Progenitor cell of endocrine pancreas (in vitro differentiated cells): ENCODE measurements at places on chromosomes 1 and 21. TPM values are rescaled to one million over a fixed set of nuclear protein-coding genes. Genes with fewer than 3 reads are reported as not detected.

GRCh38 chr1:210535761-210536160 is 207.1 kb downstream of the HHAT start:
- H3K27ac ChIP-seq, result no peak overlapping the region
- H3K27me3 ChIP-seq, result no peaks in the 10 kb centered on the region
- DNase-seq, result no peak
- no peaks in the 10 kb centered on the region for H3K36me3 ChIP-seq

GRCh38 chr1:94538243-94538827 is 3.2 kb downstream of the F3 start:
- H3K4me1 ChIP-seq, result peaks cover 58% of the 10 kb centered on the region
- no peaks in the 10 kb centered on the region for H3K27me3 ChIP-seq
- DNase-seq, result no peak
- H3K36me3 ChIP-seq, result peaks cover 44% of the 10 kb centered on the region

Gene PTGER3
- 3.0 and 3.1 TPM in 2 replicates for total RNA-seq

DNA sequence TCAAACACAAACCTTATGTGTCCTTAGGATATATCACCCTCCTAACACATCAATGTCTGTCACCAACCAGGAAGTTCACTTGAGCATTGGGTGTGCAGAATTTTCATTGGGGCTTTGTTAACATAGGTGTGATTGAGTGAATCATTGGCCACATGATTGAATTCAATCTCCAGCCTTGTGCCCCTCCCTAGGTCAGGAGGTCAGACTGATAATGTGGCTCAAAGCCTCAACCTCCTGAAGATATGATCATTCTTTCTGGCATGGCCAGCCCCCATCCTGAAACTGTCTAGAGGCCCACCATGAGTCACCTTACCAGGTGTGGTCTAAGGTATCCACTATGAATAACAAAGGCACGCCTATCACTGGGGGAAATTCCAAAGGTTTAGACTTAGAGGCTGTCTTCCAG is 90.1 kb downstream of the PKN2 start:
- H3K36me3 ChIP-seq, result peaks cover 49% of the 10 kb centered on the region
- H3K4me1 ChIP-seq, result peaks cover 22% of the 10 kb centered on the region
- H3K27me3 ChIP-seq, result no peaks in the 10 kb centered on the region
- DNase-seq, result no peak

DNA sequence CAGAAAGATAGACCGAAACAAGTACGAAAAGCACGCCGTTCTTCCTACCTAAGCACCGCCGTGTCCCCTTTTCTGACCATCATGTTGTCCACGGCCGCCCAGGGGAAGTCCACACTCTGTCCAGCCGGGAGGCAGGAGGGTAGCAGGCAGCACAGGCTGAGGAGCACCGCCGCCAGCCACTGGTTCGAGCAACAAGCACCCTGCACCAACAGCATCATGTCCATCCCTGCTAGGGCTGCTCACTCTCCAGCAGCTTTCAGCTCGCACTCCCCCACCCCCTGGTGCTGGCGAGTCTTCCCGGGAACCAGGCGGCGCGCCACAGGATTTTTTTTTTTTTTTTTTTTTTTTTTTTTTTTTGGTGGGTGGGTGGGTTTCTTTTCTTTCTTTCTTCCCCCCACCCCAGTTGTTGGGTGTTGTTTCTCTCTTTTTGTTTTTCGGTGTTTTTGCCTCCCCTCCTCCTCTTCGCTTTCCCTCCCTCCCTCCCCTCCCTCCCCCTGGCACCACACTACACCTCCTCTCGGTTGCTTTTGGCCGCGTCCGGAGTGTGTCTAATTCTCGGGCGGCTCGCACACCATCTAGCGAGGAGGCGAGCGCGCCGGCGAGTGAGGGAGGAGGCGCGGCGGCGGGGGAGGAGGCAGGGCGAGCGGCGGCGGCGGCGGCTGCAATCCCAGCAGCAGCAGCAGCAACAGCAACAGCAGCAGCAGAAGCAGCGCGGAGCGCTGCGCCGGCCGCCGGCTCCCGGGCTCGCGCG is at the start of gene NEGR1:
Gene NEGR1, minus strand, starts transcription at position 269 of the 751 bp plus-strand sequence.
- peak within 1 kb of the TSS; percentile 73 for H3K4me3 ChIP-seq
- H3K27ac ChIP-seq, result no peak within 1 kb of the TSS
- H3K36me3 ChIP-seq, result no peaks in the 10 kb centered on the region

GRCh38 chr21:46181953-46182547 is 2.2 kb downstream of the SPATC1L start:
- peaks cover 7% of the 10 kb centered on the region for H3K36me3 ChIP-seq
- peaks cover 4% of the 10 kb centered on the region for H3K4me1 ChIP-seq
- peak overlapping the region; percentile 50 for H3K4me3 ChIP-seq
- H3K27me3 ChIP-seq, result no peaks in the 10 kb centered on the region
- DNase-seq, result no peak

Gene S100A2
- 0.36 and 1.6 TPM in 2 replicates for total RNA-seq

Gene PHGDH
- 428 and 452 TPM in 2 replicates for total RNA-seq

GRCh38 chr21:27047658-27048314 is 80.9 kb upstream of the ADAMTS5 start:
- H3K27me3 ChIP-seq, result no peaks in the 10 kb centered on the region
- DNase-seq, result no peak
- H3K4me3 ChIP-seq, result no peak overlapping the region

DNA sequence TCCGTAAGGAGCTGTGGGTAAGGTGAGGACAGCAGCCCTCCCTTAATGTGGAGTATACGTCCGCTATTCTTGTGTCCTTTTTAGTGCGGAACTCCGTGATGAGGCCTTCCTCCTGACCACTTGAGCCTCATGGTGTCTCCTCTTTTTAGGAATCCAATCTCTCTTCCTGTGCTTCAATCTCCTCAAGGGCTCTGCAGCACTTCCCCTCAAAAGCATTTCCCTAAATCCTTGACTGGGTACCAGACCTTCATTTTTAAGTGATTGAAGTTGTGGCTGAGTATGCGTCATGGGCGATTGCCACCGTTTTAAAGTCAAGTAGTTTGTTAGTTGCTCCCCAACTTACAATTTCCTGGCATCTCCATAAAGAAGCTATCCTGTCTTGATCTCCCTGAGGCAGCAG is 62.8 kb downstream of the SAMSN1 start:
- no peak overlapping the region for H3K27ac ChIP-seq
- no peaks in the 10 kb centered on the region for H3K4me1 ChIP-seq

DNA sequence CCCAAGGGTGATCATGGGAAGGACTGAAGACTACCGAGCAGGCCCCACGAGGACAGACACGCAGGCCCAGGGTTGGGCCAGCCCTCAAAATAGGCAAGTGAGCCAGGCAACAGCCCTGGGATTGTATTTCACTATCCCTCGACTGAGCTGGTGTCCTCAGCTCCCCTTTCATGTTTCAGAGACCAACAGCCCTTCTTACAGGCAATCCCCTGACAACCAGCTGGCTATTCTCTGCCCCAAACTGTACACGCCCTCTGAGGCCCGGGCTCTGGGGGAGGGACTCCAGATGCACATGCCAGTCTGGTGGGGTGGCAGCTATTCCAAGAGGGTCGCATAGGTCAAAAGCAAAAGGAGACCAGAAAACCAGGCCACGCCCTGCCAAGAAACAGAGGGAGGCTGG is 243.0 kb downstream of the TOMM20 start:
- no peak overlapping the region for H3K27ac ChIP-seq
- H3K4me3 ChIP-seq, result no peak overlapping the region
- peaks cover 7% of the 10 kb centered on the region for H3K4me1 ChIP-seq
- no peaks in the 10 kb centered on the region for H3K36me3 ChIP-seq

GRCh38 chr1:6353619-6353954 is 40.0 kb downstream of the ACOT7 start:
- DNase-seq, result no peak
- no peak overlapping the region for H3K4me3 ChIP-seq
- no peaks in the 10 kb centered on the region for H3K27me3 ChIP-seq
- H3K36me3 ChIP-seq, result no peaks in the 10 kb centered on the region
- H3K4me1 ChIP-seq, result peaks cover 8% of the 10 kb centered on the region
- H3K27ac ChIP-seq, result peak overlapping the region; percentile 13

DNA sequence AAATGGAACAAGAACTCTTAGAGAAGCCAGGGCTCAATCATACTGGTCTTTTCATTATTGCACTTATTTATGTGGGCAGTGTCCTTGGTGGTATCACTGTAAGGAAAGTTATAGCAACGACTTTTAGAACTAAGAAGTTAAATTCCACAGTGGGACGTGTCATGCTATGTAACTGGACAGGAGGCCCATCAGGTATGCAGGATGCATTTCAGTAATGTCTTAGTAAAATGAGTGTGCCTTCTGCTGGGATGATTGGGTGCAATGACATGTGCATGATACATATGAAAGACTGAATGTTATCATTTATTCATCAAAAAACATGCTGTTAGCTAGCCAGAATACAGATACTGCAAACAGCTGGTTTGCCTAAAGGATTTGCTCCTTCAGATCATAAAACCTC is 6.9 kb upstream of the ATP1B1 start:
- no peaks in the 10 kb centered on the region for H3K27me3 ChIP-seq
- H3K4me3 ChIP-seq, result no peak overlapping the region
- H3K27ac ChIP-seq, result no peak overlapping the region

GRCh38 chr1:24910210-24910609 is 19.9 kb downstream of the RUNX3 start:
- H3K4me1 ChIP-seq, result peaks cover 3% of the 10 kb centered on the region
- peaks cover 10% of the 10 kb centered on the region for H3K27me3 ChIP-seq
- H3K27ac ChIP-seq, result no peak overlapping the region
- no peaks in the 10 kb centered on the region for H3K36me3 ChIP-seq

Gene ODR4
- total RNA-seq, result 25.5 and 29.6 TPM in 2 replicates

Gene LENEP
- total RNA-seq, result 0.84 TPM in 2 replicates

Gene PCAT6
- 5.6 and 5.7 TPM in 2 replicates for total RNA-seq

DNA sequence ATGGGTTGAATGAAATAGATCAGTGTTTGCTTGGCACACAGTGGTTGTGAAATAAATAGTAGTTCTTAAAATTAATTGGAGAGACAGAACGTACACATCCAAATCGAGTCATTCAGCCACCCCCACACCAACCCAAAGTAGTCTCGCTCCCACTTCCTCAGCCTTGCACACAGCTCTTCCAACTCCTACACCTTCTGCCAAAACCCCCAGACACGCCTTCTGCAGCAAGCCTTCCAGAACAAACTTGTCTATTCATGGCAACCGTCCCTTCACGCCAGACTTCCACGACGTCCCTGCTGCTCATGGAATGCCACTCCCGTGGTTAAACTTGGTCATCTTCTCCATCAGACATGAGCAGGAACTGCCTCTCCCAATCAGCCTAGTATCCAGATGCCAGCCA is 37.5 kb upstream of the RD3 start:
- DNase-seq, result no peak
- peaks cover 4% of the 10 kb centered on the region for H3K4me1 ChIP-seq
- no peak overlapping the region for H3K4me3 ChIP-seq

Gene CD52
- total RNA-seq, result 0.89 and 1.8 TPM in 2 replicates

DNA sequence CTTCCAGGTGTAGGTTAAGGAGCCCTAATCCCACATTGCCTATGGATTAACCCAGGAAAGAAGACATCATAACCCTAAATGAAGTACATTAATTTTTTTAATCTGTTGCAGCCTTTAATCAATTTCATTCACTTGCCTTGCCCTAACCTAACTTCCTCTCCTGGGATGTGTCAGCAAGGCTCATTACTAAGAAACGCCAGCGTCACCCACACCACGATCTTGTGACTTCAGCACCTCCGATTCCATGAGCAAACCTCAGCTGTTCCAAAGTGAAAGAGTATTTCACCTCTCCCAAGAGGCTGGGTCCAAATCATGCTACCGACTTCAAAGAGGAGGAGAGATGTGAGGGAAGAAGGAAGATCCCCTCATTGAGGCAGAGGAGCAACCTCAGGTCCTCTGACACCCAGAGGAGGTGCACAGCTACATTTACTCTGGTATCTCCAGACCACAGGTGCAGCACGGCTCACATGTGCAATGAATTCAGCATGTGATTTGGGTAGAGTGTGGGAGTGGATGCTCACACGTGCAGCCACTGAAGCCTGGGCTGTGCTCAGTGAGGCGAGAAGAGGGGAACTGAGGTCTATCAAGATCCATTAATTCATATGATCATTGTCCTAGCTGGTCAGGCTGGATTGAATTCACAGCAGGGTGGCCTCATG is 134.1 kb downstream of the SLC30A10 start:
- no peaks in the 10 kb centered on the region for H3K36me3 ChIP-seq
- no peak overlapping the region for H3K4me3 ChIP-seq
- H3K27ac ChIP-seq, result no peak overlapping the region
- DNase-seq, result no peak
- H3K4me1 ChIP-seq, result peaks cover 7% of the 10 kb centered on the region
- H3K27me3 ChIP-seq, result peaks cover 6% of the 10 kb centered on the region

Gene S100A7A
- not detected in 2 replicates for total RNA-seq

- no peak for DNase-seq
- H3K4me1 ChIP-seq, result no peaks in the 10 kb centered on the region
- H3K27me3 ChIP-seq, result no peaks in the 10 kb centered on the region
- H3K4me3 ChIP-seq, result no peak overlapping the region
- H3K36me3 ChIP-seq, result no peaks in the 10 kb centered on the region
Measured at GRCh38 chr1:192108161-192108560, 50.1 kb upstream of the RGS18 start.

DNA sequence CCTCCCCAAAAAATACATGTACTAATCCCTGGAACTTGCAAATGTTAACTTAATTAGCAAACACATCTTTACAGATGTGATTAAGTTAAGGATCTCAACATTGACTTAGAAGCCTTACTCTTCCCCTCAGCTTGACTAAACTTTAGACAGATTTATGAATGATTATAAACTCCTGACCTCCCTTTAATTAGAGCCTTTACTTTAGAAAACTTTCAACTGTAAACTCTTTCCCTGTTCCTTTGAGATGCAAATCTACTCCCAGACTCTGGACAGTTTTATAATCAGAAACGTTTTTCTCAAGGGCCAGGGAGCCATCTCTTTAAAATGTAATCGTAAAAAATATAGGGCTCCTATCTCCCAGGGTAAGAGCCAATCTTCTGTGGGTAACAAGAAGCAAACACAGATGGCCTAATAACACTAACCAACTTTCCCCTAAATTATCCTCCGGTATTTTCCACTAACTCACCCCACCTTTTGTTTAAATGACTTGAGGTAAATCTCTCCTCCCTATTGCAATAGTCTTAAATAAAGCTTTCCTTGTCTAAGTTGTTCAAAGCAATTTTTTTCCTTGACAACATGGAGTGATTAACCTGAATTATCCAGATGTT is 284.1 kb downstream of the BRINP3 start:
- H3K36me3 ChIP-seq, result no peaks in the 10 kb centered on the region
- H3K27ac ChIP-seq, result no peak overlapping the region
- H3K27me3 ChIP-seq, result no peaks in the 10 kb centered on the region

- DNase-seq, result no peak
- peaks cover 32% of the 10 kb centered on the region for H3K27me3 ChIP-seq
- no peak overlapping the region for H3K27ac ChIP-seq
Measured at GRCh38 chr1:244920911-244921761, 56.8 kb upstream of the HNRNPU start.

Gene GRIK1
- total RNA-seq, result 0.26 and 0.33 TPM in 2 replicates

DNA sequence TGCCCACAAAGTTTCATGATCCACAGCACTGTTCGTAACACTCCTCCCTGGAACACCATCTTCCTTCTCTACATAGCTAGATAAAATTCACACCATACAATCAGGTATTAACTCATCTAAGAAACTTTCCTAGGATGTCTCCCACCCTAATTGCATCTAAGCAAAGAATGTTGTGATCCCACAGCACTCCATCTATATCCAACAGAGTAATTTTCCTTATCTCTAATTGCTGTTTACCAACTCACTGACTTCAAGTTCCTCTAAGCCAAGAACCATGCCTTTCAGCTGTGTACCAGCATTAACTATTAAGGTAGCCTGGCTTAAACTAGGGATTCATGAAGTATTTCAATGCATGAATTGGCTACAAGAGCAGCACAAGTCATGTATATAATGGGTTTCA is 114.2 kb downstream of the SIPA1L2 start:
- no peak overlapping the region for H3K27ac ChIP-seq
- no peaks in the 10 kb centered on the region for H3K27me3 ChIP-seq
- H3K4me3 ChIP-seq, result no peak overlapping the region
- peaks cover 21% of the 10 kb centered on the region for H3K36me3 ChIP-seq
- DNase-seq, result no peak
- H3K4me1 ChIP-seq, result peaks cover 7% of the 10 kb centered on the region
